ENCODE measurements at places on chromosomes 5 and 9.

GRCh38 chr5:2710910-2711309 lies 40.6 kb downstream of the IRX2 start:
- no peak for DNase-seq

- no peak for DNase-seq
These were observed 71.1 kb downstream of the EHMT1 start for GRCh38 chr9:137689745-137690529.

DNA sequence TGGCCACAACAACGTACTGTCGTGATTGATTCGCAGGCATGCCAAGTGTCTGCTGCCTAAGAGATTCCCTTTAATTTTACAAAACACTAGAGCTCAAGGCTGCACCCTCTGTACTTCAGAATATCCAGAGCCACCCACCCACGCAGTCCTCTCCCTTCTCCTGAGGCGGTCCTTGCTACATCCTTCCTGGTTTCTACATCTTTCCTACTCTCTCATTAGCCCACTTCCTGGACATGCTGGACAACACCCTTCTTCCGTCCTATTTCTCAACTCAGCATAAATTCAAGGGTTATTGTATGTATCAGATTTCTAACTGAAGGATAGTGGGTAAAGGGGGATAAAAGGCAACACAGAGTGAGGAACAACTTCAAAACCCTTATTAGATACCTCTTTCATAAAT lies 148.4 kb upstream of the MAP3K1 start:
- no peak for DNase-seq

DNA sequence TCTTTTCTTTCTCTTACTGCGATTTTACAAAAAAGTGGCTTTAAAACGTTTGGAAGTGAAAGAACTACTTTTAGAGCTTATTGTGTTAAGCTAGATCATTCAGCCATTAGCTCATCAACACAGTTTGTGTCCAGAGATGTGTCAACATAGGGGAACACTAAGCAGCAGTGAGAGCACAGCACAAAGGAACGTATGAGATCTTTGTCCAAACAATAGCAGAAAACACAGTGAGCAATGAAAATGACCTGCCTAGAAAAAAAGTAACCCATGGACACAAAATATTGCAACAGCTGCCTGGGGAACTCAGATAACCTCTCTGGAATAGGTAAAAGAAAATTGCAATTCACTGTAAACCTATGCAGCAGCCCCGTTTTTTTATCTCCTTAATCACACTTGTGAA lies 372.5 kb downstream of the ARHGEF28 start:
- DNase-seq, result no peak

- no peak for DNase-seq
These were observed 15.0 kb downstream of the TENT4A start for GRCh38 chr5:6728011-6728794.

- peak; percentile 64 for DNase-seq
These were observed 89.0 kb downstream of the PIK3R1 start for GRCh38 chr5:68304421-68305052.

DNA sequence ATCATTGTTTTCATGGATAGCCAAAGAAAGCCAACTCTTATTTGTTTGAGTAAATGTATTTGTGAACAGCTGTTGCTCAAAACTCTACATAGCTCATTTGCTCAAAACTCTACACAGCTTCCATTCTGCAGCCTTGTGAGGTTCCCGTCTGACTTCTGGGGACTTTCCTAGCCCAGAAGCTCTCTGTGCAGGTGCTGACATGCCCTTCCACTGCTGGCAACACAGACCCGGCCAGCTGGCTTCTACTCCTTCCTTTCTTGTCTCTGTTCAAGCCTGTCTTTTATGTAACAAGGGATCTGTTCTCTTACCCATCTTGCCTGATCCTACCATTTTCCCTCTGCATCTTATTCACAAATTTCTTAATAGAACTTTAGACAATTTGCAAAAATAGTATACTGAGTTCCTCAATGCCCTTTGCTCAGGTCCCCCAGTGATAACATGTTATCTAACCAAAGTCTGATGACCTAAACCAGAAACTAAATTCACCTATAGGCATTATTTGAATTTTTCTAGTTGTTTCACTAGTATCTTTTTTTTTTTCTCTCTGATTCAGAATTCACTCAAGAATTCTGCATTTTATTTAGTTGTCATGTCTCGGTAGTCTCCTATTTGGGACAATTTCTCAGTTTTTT lies 556.5 kb upstream of the SEMA6A start:
- no peak for DNase-seq

GRCh38 chr5:6812091-6812490 lies 98.9 kb downstream of the TENT4A start:
- DNase-seq, result no peak

DNA sequence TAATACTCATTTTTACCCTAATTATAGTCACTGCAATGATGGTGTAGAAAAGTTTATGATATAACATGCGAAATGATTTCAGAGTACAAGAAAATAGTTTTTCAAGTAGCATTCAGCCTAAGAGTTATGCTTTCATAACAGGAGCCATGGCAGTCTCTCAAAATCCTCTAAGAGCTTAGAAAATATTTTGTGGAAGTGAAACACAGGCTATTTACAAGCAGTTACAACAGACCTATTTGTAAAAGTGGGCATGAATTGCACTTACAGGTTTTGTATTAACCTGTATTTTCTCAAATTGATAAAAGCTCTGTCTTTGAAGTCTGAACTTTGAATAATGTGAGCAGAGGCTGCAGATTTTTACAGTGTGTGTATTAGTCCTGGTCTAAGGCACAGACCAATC lies 523.3 kb downstream of the LRRC70 start:
- DNase-seq, result no peak

DNA sequence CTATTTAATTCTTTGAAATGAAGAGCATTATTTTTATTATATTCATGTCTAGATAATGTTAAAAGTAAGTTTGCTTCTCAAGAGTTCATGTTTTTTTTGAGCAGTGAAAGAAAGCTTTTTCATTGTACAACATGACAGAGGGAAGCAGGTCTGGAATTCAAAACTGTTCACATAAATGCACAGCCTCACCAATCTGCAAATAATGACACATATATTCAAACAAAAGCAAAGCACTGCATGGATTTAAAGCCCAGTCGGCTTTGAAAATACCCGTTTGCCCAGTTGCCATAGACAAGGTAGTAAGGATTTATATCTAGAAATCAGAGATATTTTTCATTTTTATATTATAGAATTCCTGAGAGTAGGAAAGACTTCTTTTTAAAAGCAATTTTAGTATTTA lies 201.8 kb downstream of the CD180 start:
- no peak for DNase-seq

DNA sequence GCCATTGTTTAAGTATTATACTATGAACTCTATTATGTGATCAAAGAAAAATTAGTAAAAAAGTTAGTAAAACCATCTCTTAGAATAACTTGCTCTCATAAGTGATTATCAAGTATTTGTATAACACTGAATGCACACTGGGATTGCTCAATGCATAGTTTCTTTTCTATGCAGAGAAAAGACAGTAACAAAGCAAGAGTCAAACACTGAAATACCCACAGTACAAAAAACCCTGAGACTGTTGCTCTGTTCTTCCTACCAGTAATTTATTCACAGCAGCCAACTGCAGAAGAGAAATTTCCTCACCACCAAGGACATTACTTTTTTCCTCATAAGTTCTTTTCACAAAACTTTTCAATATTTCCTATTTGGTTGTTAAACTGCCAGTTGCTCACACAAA lies 634.4 kb downstream of the DTWD2 start:
- no peak for DNase-seq

DNA sequence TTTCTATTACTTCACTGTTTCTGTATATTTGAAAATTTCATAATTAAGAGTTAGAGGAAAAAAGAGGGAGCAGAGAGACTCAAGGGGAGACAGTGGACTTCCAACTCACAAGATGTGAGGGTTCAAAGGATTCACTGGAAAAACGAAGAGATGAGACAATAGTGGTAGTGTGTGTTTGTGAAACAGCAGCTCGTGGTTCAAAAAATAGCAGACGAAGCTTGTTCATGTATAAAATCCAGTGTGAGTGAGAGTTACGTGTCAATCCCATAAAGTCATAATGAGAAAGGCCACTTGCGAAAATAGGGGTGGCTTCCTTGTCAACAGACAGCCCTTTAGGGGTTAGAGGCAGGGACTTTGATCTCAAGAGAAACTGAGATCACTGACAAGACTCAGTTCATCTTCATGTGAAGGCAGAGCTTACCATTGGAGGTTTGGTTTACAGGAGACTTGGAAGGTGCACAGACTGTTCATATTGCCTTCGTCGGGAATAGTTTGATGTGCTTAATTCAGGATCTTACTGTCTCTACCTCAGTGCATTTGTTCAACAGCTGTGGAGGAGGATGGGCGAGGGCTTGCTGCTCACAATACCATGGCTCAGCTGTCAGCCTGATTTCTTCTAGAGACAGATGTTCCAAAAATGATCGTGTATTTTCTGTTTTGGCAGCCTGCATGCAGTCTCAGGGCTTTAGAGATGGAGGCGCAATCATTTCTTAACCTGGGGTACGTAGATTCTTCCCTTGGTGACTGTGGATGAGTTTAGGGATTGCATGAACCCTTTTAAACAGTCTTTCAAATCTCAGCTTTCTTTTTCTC lies 105.7 kb upstream of the KLF9 start:
- no peak for DNase-seq

DNA sequence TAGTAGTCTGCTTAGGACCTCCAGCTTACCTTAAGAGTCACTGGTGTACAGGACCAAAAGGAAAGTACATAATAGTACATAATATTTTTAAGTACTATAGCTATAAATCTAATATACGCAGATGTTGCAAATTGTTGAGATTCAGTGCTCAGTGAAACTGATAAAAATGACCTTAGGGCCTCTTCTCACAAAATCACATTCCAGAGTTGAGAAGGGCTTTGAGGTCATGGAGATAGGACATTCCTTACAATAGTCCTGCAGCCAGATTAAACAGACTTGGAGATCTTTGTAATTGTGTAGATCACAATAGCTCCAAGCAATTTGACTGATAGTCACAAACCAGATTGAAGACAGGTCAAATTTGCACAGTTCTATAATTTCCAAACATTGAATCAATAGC lies 37.7 kb upstream of the PCSK1 start:
- no peak for DNase-seq

DNA sequence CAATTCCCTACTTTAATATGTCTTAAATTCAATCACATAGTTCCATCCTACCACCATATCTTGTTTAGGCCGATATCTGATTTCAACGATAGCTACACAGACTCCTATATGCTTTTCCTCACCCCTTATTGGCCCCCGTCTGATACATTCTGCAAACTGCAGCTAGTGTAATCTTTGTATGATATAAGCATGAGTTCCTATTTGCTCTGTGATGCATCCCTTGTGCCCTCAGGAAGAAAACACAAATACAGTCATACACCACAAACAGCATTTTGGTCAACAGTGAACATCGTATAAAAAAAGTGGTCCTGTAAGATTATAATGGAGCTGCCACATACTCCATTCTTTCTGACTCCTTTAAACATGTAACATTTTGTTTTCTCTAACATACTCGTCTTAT lies 837.8 kb upstream of the CDH6 start:
- no peak for DNase-seq

DNA sequence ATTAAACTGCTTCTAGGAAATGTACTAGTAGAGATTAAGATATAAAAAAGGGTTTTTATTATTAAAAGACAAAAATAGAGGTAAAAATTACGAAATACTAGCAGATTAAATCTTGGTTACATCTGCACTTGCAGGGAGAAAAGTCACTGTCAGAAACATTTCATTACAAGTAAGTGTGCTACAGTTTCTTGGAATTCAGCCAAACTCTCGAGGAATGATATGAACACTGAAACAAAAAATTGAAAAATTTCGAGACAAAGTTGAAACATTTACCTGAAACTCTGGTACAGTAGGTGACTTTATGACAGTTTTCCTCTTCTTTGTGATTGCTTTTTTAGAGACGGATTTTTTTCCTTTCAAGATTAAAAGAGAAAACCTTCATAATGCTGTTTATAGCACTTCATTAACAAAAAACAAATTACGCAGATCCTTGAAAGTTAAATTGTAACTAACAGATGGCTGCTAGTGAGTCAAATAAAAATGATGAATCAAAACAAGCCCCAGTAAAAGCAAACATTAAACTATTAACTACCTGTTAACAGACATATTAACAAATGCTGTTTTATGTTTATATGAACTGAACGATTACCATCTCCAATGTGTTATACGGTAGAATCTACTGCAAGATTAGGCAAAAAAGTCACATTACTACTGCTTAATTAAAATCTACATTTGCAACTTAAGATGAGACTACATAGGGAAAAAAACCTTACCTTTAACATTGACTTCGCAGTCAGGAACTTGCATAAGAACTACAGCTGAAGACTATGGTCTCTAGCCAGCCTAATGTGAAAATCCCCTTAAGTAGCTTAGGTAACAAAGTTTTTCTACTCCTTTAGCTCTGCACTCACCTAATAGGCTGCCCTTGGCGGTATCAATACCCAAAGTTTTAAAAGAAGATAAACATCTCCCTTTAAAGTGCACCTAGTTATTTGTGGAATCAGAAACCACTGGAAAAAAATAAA lies 61.4 kb downstream of the RANBP6 start:
- peak; percentile 97 for DNase-seq

DNA sequence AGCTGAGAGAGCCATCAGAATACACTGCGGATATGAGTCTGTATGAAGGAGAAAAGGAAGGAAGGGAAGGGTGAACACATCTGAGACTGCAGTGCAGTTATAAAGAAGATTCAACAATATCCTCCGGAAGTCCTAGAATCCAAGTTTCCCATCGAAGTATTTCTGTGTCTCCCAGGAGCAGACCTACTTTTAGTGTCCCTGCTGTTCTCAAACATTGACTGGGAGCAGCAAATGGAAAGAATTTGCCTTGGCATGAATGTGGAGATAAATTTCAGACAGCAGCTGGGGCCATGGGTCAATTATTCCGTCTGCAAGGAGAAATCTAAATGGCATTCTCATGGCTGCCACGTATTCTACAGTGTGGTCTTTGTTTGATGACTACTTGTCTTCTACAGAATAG lies 478.1 kb upstream of the SMC2 start:
- DNase-seq, result no peak

DNA sequence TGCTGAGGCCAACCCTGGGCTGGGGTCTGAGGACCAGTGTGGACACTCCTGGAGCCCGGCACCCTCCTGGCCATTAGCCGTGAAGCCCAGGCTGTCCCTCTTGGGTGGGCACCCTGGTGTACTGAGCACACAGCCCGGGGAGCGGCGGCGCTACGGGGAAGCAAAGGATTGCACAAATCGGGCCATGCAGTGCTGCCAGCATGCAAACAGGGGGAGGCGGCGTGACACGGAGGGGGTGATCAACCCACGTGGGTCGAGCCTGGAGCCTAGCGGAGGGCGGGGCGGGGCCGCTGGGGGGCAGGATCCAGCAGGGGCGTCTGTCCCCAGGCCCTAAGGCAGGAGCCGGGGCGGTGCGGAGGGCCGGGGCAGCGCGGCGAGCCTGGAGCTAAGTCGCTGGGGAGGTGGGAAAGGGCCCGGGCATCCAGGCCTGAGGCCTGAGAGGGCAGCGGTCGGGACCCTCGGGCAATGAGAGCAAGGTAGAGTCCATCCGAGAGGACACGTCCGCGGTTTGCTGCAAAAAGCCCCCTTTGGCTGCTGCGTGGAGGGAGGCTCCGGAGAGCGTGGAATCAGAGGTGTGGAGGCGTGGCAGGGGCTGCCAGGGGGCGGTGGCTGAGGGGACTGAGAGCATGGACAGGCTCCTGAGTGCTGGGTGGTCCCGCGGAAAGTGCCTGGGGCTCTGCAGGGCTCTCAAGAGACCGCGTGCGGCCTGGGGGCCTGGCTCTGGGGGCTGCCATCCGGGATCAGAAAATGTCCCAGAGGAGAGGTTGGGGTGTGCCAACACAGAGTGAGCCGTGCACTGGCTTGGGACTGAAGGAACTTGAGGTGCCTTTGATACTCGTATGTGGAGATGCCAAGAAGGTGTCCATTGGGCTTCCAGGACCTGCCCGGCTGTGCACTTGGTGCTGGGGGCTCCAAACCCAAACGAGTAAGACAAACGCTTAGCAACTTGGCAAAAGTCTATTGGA lies 94.2 kb downstream of the BARX1 start:
- DNase-seq, result no peak

All from OCI-M1 (cell line).